ENCODE measurements at places on chromosomes 6 and 20.

DNA sequence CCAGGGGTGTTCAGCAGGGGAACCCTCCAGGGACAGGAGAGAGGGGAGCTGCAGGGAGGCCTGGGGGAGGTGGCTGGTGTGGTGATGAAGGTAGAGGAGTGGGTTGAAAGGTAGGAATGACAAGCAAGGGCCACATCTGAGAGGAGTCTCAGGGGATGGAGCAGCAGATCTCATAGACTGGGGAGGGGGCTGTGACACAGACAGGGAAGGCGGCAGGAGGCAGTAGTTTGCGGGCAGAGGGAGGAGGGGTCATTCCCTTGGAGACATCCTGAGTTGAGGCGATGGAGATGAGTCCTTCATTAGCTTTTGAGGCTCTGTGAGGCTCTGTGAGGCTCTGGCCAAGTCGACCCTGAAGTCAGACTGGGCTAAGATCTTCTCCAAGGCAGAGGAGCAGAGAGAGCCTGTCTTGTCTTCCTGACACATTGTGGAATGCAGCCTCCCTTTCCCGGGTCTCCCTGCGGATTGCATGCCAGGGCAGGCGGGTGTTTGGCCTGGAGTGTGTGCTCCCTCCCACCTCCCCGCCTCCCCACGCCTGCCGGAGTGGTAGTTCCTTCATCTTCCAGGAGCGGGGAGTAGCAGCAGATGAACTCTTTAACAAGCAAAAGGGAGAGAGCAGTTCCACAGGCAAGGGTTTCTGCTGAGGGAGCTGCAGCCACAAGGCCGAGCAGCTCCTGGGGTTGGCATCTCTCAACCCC lies 34.3 kb upstream of the MLN start:
- DNase-seq, result no peak

DNA sequence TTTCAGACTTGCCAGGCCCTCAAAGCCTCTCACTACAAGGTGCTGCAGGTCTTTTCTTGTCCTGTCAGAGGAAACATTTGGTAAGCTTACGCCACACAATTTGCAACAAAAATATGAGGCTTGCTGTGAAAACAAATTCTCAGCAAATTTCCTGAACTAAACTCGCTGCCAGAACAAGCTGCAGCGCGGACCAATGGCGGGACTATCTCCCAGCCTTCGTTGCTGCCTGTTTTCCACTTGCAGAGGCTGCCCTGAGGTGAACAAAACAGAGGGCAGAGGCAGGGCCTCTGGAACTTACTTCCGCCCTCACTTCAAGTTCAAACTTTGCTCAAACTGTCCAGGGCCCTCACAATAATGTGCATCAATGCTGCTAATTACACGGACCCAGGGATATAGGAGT lies 12.4 kb downstream of the UQCC2 start:
- no peak for DNase-seq

- peak; percentile 71 for DNase-seq
Measured at GRCh38 chr6:139534472-139535115, 160.1 kb upstream of the CITED2 start.

- peak; percentile 46 for DNase-seq
Measured at GRCh38 chr6:19303383-19303782, 533.8 kb upstream of the ID4 start.

GRCh38 chr20:32571566-32571965 lies 13.6 kb downstream of the NOL4L start:
- no peak for DNase-seq

DNA sequence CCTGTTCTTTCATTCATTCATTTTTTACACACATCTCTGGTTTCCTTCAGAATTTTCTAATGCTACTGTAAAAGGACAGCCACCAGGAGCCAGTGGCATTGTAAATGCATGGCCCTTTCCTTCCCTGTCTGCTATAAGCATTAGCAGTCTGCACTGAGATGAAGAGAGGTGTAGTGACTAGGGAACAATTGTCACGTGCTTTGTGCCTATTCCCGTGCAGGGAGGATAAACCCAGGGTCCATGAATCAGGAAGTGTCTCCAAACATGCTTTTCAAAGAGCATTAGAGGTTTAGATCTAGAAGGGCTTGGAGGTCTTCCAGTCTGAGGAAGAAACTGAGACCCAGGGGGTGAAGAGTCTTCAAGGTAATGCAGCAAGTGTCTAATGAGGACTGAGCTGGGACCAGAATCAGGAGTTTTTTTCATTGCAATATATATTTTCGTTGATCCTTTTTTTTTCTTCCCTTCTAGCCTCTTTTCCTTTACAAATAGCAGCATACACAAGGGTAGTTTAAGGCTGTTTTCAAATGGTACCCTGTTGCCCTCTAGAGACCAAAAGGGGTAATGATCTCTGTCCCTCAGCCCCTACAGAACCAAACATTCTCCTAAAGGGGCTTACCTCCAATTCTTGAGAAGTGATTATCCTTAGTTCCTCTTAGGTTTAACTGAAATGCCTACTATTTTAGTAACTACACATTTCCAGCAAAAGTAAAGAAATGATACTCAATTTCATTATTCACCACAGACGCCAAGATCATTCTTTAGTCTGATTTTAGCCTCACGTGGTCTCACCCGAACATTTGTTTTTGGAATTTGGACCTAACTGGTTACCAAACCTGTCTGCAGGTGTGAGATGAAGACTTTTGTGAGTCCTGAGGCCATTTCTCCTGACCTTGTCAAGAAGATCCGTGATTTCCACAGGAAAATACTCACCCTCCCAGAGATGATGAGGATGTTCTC lies 6.6 kb downstream of the TRIM15 start:
- DNase-seq, result peak; percentile 46

- no peak for DNase-seq
Measured at GRCh38 chr6:10314163-10314955, 100.5 kb downstream of the TFAP2A start.

DNA sequence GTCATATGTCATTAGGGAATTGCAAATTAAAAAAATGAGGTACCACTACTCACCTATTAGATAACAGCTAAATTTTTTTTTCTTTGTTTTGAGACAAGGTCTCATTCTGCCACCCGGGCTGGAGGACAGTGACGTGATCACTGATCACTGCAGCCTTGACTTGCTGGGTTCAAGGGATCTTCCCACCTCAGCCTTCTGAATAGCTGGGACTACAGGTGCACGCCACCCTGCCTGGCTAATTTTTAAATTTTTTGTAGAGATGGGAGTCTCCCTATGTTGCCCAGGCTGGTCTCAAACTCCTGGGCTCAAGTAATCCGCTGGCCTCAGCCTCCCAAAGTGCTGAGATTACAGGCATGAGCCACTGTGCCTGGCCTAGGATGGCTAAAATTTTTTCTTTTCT lies 57.1 kb upstream of the NCOA3 start:
- DNase-seq, result no peak

DNA sequence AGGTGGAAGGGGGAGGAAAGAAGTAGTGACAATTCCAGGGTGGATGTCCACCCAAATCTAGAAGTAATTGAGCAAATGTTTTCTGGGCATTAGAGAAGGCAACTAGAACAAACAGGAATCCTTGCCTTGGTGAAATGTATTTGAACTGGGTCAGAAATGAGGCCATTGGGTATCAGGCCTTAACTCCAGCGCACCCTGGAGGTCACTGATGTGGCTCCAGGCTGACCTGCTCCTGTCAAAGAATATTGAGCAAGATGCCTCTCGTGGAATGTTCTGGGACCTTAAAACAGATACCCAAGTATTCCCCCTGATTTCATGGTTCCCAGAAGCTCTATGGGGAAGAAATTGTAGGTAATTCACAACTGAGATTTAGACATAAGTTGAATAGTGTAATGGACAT lies 6.9 kb downstream of the HLA-DPB1 start:
- peak; percentile 45 for DNase-seq

- DNase-seq, result no peak
Measured at GRCh38 chr20:38121741-38122140, 43.3 kb downstream of the TGM2 start.

DNA sequence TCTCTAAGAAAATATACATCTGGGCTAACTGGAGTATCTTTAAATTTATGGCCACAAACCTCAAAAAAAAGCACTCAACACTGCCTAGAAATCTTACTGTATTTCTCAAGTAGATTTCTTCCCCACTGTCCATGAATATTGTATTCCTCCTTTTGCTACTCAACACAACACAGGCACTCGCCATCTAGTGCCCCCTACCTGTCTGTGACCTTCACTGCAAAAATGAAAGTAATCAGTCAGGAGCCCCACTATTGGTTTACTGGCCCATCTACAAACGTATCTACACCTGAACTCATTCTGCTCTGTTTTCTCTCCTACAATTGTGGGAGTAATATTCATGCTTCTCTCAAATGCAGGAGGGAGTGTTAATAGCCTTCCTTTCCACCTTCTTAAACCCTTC lies 58.3 kb downstream of the LY86 start:
- no peak for DNase-seq

DNA sequence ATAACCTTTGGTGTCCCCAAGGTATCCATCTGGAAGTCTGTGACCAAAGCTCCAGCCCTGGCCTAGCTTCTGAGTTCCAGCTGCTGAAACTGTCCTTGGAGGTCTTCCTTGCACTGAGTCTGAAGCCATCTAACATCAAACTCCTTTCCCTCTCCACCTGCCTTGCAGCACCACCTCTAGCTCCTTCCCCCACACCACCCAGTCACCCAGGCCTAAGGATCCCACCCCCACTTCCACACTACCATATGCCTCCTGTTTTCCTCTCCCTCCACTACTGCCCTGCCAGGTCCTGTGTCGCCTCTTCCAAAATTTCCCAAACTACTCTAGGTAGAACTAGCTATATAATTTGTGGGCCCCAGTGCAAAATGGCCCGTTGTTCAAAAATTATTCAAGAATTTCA lies 10.8 kb upstream of the MATN4 start:
- DNase-seq, result no peak

DNA sequence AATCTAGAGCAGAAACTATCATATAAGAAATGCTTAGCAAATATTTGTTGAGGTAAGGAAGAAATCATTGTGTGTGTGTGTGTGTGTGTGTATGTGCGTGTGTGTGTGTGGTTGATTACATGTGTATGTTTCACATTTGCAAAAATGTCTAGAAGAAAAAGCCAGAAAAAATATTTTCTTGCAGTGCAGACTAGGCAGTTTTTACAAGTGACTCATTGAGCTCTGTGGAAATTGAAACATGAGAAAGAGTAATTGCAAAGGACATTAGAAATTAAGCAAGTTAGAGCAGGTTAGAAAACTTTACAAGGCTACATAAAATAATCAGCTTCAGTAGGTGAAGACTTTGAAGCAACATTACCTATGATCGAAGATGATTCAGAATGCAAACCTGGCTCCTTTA lies 669.0 kb upstream of the EYS start:
- no peak for DNase-seq

All from MM.1S (cell line).